GM10248 (cell line): ENCODE measurements at places on chromosomes 1 and 21.

DNA sequence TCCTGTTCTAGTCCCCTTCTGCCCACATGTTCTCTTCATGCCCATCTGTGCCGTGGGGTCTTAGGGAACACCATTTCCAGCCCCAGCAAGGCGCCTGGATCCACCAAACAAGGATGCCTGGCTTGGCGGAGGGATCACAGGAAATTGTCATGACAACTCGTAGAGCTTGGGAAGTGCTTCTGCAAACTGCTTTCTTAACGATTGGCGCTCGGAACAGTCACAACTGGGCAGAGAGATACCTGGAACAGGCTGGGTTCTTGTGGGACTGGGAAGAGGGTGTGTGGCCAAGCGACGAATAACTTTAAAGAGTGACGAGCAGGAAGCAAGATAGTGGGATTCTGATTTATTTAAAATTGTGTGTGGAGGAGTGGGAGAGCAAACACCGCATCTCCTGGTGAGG, 329.8 kb downstream of the RPS6KC1 start:
- DNase-seq, result no peak

- no peak for DNase-seq
Observed at GRCh38 chr1:11484321-11484655, 5.3 kb downstream of the DISP3 start.

- DNase-seq, result no peak
Observed at GRCh38 chr1:57222307-57222706, 201.6 kb downstream of the DAB1 start.

GRCh38 chr1:72322910-72323309, 40.6 kb upstream of the NEGR1 start:
- no peak for DNase-seq

DNA sequence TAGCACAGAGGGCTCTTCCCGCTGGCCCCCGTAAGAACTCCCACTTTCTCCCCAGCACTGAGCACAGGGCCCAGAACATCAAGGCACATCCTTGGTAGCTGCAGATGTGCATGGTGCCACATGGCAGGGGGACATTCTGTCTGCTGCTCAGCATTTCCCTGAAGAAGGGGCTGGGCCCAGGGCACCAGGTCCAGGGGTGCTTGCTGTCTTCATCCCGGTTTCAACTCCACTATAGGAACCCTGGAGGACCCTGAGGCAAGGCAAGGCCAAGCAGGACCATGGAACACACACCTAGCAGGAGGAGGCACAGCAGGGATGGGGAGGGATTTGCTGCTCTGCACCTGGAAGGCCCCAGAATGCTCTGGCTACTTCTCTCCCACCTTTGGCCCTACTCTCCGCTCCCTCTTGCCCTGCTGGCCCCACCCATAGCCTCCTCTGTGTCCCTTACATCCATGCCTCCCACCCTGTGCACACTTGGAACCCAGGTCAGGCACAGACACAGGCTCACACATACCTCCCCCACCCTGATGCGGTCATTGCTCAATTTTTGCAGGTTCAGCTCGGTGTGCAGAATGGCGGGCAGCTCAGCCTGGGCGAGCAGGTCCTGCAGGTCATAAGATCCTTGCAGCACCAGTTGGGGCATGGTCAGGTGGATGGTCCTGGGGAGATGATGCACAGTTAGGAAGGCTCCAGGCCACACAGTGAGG, 10.1 kb downstream of the AGT start:
- no peak for DNase-seq
